Fibroblast of the aortic adventitia (primary cell): ENCODE measurements at places on chromosomes 16 and 17. TPM values are rescaled to one million over a fixed set of nuclear protein-coding genes. Genes with fewer than 3 reads are reported as not detected.
A peak's percentile ranks its signal among the peaks of the same experiment; 100 is the strongest.

Gene EIF5A
- 78.3 and 1,006 TPM in 2 replicates for total RNA-seq

- DNase-seq: peak; percentile 24
Measured at GRCh38 chr17:28657756-28658155, 4.0 kb downstream of the SDF2 start.

GRCh38 chr17:74595037-74595750 is 3.1 kb upstream of the CD300LD start:
- no peak for DNase-seq

- no peak for DNase-seq
Measured at GRCh38 chr17:47690121-47690520, 3.8 kb upstream of the TBKBP1 start.

- DNase-seq: no peak
Measured at GRCh38 chr17:47733674-47734410, 806 bp downstream of the TBX21 start.

DNA sequence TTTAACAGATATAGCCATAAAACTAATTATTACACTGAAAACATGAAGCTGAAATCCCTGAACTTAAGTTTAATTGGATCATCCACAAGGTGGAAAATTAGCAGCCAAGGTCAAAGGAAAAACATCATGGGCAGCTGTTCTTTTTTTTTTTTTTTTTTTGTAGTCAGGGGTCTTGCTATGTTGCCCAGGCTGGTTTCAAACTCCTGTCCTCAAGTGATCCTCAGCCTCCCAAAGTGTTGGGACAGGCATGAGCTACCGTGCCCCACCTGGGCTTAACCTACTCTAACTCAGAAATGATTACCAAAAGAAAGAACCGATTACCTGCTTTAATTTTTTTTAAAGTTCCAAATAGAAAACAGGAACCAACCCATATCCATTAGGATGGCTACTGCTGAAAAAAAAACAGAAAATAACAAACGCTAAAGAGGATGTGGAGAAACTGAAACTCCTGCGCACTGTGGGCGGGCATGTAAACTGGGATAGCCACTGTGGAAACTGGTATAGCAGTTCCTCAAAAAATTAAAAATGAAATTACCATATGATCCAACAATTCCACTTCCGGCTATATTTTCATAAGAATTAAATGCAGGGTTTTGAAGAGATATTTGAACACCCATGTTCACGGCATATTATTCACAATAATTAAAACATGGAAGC is 8.6 kb downstream of the CMC2 start:
- DNase-seq: no peak
